ENCODE measurements at places on chromosomes 5 and 9.
A peak's percentile ranks its signal among the peaks of the same experiment; 100 is the strongest.

- DNase-seq = no peak
Observed at GRCh38 chr9:14057368-14058324, 256.3 kb downstream of the NFIB start.

DNA sequence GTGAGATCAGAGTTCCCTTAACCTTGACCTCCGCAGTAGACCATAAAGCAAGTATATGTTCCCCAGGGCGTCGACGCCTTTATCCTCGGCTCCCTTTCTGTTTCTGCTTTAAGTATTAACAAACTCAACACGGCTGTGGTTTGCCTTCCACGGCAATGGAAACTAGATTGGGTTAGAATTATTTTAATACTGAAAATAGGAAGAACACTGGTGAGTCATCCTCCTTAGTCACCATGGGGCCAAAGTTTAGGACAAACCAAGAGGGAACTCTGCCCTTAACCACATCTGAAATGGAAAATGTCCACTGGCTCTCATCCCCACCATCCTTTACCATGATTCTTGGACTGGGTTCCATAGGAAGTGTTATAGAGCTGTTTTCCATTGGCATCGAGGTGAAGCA lies 386.1 kb downstream of the ACTL7B start:
- DNase-seq = peak; percentile 81

- DNase-seq = no peak
Observed at GRCh38 chr9:127293767-127294166, 29.2 kb downstream of the GARNL3 start.

GRCh38 chr5:127343313-127343712 lies 52.7 kb downstream of the MEGF10 start:
- DNase-seq = no peak

- no peak for DNase-seq
Observed at GRCh38 chr9:104143550-104143910, 49.4 kb downstream of the SMC2 start.

- DNase-seq = no peak
Observed at GRCh38 chr9:36949466-36949865, 84.6 kb downstream of the PAX5 start.

DNA sequence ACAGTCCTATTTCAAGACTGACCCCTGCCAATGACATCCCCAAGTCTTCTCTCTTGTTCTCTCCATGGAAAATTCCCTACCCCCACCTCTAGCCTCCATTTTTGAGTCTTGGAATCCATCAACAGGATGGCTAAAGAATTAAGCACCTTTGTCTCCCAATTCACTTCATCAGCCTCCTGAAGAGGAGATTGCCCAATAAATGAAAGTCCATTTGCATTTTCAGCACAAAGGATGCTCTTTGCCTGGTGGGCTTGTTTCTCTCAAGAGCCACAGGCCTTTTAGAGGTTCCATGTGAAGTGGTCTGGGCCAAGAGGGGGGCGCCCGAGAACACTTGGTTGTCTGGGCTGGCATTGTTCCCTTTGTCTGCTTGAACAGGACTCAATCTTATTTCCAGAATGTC lies 12.6 kb downstream of the HSD17B3 start:
- DNase-seq = no peak

DNA sequence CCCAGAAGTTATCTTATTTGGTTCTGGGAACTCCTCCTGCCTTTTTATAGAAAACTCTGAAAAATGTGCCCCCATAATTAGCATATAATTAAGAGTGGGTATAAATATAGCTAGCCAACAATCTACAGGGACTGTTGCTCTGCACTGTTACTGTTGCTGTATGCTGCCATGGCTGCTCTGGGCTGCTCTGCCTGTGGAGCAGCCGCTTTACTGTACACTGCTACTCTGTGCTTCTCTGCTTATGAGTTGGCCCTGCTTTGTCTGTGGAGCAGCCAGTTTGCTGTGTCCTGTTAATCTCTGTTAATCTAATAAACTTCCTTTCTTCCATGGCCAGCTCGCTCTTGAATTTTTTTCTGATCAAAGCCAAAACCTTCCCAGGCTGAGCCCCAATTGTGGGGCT lies 2244.0 kb upstream of the ACO1 start:
- no peak for DNase-seq

DNA sequence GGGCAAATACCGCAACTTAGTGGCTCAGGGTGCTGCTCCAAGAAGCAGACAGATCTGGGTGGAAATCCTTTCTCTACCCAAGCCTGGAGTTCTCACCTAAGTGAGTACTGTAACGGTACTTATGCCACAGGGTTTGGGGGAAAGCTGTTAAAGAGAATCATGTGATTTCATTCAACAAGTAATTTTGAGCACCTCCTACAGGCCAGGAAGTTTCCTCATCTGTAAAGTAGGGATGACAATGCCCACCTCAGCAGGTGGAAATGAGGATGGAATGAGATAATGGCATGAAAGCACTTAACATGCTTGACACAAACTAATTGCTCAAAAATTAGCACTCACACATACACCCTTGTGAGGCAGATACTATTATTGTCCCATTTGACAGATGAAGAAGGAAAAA lies 114.1 kb downstream of the JAKMIP2 start:
- no peak for DNase-seq

DNA sequence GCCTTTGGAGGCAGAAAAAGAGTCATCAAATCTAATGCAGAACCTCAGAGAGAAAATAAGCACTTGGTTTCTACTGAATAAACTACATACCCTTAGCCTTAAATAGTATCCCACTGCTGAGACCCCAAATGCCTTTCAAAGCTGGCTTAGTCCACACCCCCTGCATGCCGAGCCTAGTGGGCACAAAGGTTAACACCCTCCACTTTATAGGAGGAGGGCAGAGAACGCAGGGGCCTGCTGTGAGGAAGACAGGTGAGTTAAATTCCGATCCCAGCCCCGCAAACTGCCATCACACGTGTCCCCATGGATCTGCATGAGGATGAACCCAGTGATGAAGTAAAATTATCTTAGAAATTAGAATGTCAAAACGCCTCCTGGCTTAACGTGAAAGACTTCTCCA lies 19.5 kb upstream of the HSD17B3 start:
- no peak for DNase-seq

DNA sequence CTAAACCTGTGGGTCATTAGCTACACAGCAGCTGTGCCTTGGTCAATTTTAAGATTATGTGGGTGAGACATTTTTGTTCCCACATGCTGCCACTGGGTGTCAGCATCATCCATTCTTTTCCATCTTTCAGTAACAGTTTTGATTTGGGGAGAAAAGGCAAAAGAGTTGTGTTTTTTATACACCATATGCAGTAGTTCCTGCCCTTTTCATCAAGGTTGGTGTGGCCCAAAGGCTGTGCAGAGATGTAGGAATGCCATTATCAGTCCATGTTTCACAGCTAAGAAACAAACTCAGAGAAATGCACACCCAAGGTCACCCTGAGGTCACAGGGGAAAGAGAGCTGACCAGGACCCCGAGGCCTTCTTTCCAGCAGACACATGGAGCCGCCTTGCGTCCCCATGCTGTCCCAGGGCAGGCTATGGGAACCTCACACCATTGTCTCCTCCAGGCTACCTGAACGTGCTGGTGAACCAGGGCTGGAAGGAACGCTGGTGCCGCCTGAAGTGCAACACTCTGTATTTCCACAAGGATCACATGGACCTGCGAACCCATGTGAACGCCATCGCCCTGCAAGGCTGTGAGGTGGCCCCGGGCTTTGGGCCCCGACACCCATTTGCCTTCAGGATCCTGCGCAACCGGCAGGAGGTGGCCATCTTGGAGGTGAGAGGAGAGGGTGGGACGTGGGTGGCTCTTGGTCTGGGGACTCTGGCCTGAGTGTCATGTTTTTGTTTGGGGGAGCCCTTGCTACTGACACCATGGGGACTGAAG lies 27.8 kb upstream of the GRPEL2 start:
- DNase-seq = peak; percentile 46

DNA sequence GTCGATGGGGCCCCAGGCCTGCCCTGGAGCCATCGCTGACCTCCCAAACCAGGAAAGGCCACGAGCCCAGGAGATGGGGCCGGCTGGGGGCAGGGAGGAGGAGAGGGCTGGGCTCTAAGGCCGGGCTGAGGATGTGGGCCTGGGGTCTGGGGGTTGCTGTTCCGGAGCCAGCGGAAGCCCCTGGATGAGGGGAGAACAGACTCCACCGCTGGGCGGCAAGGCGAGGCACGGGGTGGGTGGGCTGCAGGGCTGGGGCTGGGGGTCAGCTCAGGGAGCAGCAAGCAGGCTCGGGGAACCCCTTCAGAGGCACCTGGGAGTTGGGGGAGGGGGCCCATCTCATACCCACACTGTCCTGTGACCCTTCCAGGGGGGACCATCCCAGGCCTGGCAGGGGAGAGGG lies 11.7 kb downstream of the LCN12 start:
- DNase-seq = no peak

DNA sequence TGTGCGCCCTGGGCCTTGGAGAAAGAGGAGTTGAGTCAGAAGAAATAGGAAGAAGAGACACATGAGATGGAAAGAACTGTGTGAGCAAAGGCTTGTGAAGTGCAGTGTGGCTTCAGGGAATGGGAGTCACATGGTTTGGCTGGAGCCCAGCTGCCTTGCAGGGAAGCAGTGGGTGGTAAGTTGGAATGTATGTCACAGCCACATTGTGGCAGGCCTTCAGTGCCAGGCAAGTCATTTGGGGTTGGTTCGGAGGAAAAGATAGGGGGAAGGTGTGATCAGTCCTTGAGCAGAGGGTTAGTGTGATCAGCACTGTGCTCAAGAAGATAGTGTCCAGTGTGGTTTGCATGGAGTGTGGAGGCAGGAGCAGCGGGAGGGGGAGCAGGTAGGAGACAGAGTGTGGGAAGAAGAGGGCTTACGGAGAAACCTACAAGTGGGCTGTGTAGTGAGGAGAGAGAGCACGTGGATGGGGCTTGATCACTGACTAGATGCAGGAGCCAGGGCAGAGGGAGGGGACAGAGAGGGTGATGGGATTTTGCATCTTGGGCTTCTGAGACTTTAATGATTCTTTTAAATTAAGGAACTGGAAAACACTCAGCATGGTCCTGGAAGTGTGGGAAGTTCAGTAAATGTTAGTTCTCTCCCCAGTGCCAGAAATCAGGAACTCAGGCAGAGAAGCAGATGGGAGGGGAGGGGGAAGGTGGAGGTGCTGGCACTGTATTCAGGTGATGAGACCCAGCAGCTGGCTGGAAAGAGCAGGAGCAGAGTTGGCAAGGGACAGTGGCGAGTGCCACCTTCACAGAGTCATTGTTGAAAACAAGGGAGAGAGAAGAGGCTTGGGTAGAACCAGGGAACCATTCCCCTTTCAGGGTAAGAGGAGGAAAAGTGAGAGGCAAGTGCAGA lies 46.6 kb downstream of the ARHGAP26 start:
- DNase-seq = peak; percentile 90

DNA sequence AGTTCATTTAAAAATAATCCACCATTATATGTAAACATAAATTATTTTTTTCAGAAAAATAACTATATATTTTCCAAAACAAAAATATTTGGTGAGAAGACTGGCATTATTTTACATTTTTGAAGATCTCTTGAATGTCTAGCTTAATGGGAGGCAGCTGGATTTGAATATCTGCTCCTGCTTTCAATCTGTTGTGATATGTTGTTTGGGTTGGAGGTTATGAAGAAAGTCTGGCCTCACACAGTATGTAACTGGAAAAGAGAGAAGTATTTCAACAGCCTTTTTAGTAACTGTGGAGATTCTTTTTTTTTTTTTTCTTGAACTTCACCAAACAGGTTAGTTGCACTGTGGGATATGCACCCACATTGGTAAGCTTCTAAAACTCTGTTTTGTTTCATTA lies 84.7 kb upstream of the SLIT3 start:
- no peak for DNase-seq

DNA sequence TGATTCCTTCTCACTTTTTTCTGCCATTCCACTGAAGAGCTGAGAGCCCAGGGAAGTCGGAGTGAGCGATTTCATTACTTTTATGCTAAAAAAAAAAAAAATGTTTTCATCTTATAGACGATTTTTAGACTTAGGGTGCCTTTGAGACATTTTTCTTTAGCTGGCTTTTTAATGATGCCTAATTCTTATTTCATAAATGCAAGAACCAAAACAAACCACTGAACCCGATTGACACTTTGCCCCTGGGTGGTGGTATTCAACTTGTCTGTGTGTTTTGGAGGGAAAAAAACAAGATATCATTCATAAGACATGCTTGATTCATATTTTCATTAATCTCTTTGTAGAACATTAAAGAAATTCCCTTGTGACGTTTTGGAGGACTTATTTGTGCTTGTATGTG lies 2.4 kb downstream of the TLE4 start:
- no peak for DNase-seq

DNA sequence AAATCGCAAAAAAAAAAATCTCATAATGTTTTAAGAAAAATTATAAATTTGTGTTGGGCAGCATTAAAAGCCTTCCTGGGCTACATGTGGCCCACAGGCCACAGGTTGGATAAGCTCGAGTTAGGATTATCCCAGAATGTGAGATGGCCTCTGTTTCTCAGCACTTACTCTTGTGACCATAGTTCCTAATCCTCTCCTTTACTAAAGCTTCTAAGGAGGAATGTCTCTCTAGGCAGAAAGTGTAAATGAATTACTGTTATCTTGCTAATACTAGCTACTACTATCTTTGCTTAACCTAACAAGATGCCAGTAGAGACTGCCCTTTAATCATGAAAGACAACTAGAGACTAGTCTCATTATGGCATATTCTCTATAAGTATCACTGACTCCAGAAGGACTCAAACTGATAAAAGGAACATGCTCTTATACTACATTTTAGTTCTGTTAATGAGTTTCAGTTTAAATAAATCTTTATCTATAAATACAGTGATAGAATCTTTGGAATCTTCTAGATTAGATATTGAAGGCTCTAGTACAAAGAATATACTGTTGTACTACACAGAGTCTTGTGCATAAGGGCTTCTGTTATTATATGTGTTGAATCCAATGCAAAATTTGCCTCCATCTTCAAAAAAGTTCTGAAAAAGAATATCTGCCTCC lies 13.8 kb downstream of the INVS start:
- no peak for DNase-seq

- no peak for DNase-seq
Observed at GRCh38 chr5:146640285-146640896, 124.4 kb upstream of the GPR151 start.

DNA sequence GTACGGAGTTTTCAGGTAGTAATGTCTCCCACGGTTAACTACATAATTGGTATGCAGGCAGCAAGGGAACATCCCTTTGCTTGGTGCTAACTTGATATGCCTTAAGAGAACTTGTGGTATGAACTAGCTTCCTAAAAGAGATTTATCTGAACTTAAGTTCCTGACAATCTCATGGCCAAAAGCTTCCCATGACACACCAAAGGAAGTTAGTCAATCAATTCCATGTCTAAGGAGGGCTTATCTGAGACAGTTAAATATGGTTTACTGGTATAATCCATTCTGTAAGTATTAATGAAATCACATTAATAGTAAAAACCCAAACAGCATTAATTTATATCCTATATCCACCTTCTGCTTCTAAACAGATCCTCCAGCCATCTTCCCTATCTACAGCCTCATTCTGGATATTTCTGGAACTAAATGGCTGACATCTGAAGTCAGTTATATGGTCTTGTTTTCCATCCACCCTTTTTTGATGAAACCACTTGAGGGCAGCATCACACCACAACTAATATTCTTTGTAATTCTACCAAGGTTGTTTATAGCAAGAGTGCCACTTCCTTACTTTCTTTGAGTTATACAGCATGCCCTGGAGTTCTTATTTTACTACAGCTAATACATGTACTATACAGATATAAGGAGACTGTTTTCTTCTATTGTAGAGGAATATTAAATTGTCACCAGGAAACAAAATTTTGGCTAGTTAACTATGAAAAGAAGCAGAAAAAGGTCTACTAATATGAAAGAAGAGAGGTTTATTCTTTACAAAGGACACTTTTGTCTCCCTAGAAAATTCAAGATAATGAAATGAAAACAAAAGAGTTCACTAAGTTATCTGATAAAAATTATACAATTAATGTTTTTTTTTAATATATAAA lies 34.7 kb downstream of the SHOC1 start:
- peak; percentile 64 for DNase-seq

Data from suppressor macrophage (primary cell).